Fibroblast of skin of back (primary cell): ENCODE measurements at places on chromosomes 11 and 22.

GRCh38 chr22:46902998-46903916, 140.8 kb downstream of the TBC1D22A start:
- DNase-seq = no peak

- DNase-seq = no peak
Observed at GRCh38 chr22:18064636-18065035, 13.2 kb upstream of the PEX26 start.

GRCh38 chr22:31932863-31933262, 11.5 kb upstream of the YWHAH start:
- no peak for DNase-seq

DNA sequence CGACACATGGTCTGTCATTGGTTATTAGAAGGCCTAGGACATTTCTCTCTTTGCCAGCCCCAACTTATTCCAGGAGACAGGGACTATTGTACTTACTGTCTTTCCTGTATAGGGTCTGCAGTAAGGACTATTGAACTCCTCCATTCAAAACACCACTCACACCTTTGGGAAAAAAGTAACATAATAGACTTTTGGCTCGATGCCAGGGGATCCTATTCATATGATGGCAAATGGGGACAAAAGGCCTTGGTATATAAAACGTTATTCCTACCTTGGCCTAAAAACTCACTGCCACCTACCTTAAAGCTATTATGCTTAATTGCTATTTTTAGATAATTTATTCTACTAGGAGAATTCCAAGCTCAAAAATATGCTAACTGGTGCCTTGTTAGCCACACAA, 6.3 kb upstream of the NDUFC2 start:
- DNase-seq = no peak

DNA sequence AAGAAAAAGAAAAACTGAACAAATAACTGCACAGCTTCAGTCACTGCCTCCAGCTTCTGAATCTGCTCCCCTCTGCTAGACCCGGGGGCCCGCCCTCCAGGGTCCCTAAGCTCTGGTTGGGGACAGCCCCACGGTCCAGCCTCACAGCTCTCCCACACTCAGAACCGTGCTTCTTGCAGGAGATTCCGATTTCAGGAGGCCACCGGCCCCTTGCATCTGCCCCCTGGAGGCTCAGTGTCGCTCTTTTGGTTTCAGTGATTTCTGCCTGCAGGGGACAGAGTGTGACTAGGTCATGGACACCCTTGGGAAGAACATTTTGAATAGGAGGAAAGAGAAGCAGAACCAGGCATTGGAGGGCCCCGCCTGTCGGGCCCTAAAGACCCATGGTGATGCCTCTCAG, 23.1 kb upstream of the RPS3 start:
- DNase-seq = no peak
